ENCODE measurements at places on chromosomes 1 and 21.

GRCh38 chr1:90826834-90827233 is 109.7 kb upstream of the BARHL2 start:
- H3K4me1 ChIP-seq, result no peaks in the 10 kb centered on the region
- H3K4me3 ChIP-seq, result no peak overlapping the region
- H3K36me3 ChIP-seq, result no peaks in the 10 kb centered on the region
- DNase-seq, result no peak

DNA sequence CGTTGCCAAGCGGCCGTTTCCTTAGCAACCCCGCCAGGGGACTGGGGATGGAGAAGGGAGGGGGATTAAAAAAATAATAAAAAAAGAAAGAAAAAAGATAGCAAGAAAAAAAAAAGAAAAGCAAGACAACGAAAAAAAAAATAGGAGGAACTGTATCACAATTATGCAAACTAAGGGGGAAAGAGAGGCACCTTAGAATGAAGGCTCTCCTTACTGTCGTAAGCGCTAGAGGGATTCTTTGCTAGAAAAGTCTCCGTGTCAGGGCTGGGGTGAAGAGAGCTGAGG is 625 bp upstream of the NEGR1 start:
- H3K36me3 ChIP-seq, result no peaks in the 10 kb centered on the region
- no peaks in the 10 kb centered on the region for H3K4me1 ChIP-seq
- DNase-seq, result no peak

DNA sequence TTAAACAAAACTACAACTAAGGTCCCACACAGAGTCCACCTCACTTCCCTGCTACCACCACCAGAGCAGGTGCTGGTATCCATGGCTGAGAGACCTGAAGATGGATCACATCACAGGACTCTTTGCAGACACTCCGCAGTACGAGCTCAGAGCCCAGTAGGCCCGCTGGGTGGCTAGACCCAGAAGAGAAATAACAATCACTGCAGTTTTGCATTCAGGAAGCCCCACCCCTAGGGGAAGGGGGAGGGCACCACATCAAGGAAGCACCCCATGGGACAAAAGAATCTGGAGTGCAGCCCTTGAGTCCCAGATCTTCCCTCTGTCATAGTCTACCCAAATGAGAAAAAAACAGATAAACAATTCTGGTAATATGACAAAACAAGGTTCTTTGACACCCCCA is 56.9 kb downstream of the ZNF648 start:
- DNase-seq, result no peak
- no peak overlapping the region for H3K27ac ChIP-seq
- H3K4me1 ChIP-seq, result no peaks in the 10 kb centered on the region
- no peaks in the 10 kb centered on the region for H3K27me3 ChIP-seq

DNA sequence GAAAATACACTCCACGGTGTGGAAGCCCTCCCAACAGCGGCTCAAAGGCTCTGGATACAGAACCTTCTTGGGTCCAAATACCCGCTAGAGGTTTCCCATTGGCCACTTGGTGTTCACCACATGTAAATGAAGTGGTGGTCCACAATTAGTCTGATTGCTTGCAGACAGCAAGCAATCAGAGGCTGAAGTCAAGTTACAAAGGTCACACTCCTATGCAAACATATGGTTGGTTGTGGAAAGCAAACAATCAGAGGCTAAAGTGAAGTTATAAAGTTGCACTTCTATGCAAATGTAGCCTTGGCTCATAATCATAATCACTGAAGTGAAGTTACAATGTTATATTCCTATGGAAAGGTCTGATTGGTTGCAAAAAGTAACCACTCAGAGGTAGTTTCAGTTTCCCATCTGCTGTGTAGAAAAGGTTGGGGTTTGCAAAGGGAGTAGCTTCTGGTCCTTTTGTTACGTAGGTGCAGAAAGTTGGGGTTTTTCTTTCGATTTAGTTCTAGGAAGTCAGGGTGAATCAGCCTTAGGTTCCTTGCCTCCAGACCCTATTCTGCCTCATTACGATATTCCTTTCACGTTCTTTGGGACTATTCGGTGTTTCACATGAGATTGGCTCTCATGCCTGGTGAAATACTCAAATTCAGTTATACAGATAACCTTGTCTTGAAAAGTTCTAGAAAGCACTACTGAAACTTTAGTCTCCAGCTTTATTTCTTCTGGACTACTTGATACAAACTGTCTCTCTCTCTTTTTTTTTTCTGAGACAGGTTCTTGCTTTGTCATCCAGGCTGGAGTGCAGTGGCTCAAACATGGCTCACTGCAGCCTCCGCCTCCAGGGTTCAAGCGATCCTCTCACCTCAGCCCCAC is 36.7 kb upstream of the MTF2 start:
- no peaks in the 10 kb centered on the region for H3K27me3 ChIP-seq
- H3K27ac ChIP-seq, result peak overlapping the region; percentile 78
- peak; percentile 76 for DNase-seq
- no peaks in the 10 kb centered on the region for H3K36me3 ChIP-seq
- H3K4me1 ChIP-seq, result peaks cover 9% of the 10 kb centered on the region

DNA sequence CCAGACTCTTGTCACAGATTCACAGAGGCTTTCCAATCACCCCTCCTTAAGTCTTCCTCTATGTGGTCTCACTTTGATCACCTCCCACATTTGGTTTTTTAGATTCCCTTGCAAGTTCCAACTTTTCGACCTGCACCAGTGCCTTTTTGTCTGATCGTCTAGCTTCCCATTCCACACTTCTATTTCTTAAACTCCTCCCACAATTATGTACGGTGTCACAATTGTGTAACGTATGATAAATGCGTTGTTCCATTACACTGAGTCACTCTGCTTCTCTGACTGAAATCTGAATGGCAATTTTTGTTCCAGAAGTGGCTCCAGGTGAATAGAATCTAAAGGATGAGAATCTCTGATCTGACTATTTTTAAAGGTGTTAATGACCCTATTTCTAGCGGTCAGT is 320.1 kb downstream of the LMX1A start:
- H3K27me3 ChIP-seq, result no peaks in the 10 kb centered on the region
- no peak overlapping the region for H3K4me3 ChIP-seq
- no peaks in the 10 kb centered on the region for H3K36me3 ChIP-seq

- peaks cover 5% of the 10 kb centered on the region for H3K36me3 ChIP-seq
- H3K27ac ChIP-seq, result peak overlapping the region; percentile 83
- H3K4me1 ChIP-seq, result peaks cover 66% of the 10 kb centered on the region
- H3K4me3 ChIP-seq, result peak overlapping the region; percentile 65
- no peak for DNase-seq
These were observed 20.2 kb downstream of the LDLRAP1 start for GRCh38 chr1:25563330-25564215.

- no peaks in the 10 kb centered on the region for H3K36me3 ChIP-seq
- no peaks in the 10 kb centered on the region for H3K27me3 ChIP-seq
- no peak overlapping the region for H3K4me3 ChIP-seq
- no peak for DNase-seq
- H3K4me1 ChIP-seq, result peaks cover 10% of the 10 kb centered on the region
- H3K27ac ChIP-seq, result no peak overlapping the region
These were observed 5.2 kb downstream of the SELENON start for GRCh38 chr1:25804964-25805862.

DNA sequence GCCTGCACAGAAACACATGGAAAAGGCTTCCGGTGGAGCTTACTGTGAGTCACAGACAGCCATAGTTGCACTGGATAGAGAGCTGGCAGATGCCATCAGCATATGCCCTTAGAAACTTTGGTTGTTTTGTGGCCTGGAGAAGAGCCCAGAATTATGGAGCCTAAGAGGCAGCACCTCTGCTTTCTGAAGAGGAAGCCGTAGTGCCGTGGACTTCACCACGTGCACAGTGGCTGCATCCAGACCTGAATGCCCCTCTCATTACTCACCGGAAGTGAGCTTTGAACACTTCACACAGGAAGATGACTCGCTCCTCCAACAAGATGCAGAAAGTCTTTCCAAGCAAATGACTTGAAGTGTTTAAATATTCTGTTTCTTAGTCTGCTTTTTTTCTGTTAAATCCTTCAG is 28.4 kb downstream of the JUN start:
- no peak overlapping the region for H3K4me3 ChIP-seq
- peaks cover 27% of the 10 kb centered on the region for H3K4me1 ChIP-seq
- DNase-seq, result peak; percentile 9
- H3K36me3 ChIP-seq, result no peaks in the 10 kb centered on the region
- no peaks in the 10 kb centered on the region for H3K27me3 ChIP-seq

DNA sequence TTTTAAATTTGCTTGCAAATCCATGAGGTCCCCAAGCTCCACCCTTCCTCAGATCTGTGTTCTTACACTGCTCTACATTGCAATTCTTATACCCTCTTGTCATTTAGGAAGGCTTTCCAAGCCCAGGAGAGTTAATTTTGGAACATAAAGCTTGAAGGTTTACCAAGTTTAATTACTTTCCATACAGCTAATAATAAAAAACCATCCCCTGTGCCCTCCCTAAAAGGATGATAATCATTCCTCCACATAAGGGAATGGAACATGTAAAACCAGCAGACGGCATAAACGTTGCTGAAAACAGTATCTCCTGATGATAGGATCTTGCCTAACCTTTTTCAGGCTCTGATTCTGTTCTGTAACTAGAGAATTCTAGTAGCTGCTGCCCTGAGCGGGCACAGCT is 23.9 kb upstream of the SIPA1L2 start:
- no peaks in the 10 kb centered on the region for H3K36me3 ChIP-seq
- H3K4me1 ChIP-seq, result no peaks in the 10 kb centered on the region
- H3K27ac ChIP-seq, result no peak overlapping the region
- H3K4me3 ChIP-seq, result no peak overlapping the region
- no peaks in the 10 kb centered on the region for H3K27me3 ChIP-seq

DNA sequence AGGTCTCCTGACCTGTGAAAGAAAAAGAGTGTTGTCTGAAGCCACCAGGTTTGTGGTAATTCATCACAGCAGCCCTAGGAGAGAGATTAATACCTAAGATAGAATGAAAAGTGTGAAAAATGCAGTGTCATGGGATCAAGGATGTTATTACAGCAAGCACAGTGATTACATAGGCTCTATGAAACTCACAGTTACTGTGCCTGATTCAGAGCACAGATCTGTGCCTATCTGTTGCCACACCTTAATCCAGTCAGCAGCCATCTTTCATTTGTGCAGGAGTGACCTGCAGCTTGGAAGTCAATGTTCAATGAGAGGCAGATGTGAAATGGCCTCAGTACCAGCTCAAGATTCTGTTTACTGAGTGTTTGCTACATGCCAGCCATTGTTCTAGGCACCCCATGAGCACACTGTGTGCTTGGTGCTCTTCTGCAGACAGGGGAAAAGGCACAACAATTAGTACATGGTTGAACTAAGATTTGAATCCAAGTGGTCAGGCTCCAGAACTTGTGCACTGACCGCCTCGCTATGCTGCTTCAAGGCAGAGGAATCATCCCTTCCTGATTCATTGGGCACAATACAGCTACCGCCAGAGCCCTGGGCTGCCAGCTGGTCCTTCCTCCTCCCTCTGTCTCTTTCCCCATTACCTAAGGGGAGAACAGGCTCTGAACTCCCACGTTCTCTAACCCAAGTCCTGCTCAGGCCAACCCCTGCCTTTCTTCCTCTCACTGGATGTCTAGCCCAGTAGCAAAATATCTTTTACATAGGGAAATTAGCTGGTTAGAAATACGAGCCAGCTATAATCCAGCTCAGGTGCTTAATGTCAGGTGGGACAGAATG is 56.3 kb upstream of the NEK2 start:
- no peak overlapping the region for H3K27ac ChIP-seq
- H3K36me3 ChIP-seq, result no peaks in the 10 kb centered on the region
- no peaks in the 10 kb centered on the region for H3K4me1 ChIP-seq
- no peak for DNase-seq

- no peak overlapping the region for H3K27ac ChIP-seq
- H3K4me3 ChIP-seq, result no peak overlapping the region
- no peak for DNase-seq
- no peaks in the 10 kb centered on the region for H3K36me3 ChIP-seq
- no peaks in the 10 kb centered on the region for H3K4me1 ChIP-seq
- H3K27me3 ChIP-seq, result no peaks in the 10 kb centered on the region
These were observed 128.1 kb upstream of the CTTNBP2NL start for GRCh38 chr1:112267929-112268328.

- no peak for DNase-seq
- no peaks in the 10 kb centered on the region for H3K4me1 ChIP-seq
- H3K27me3 ChIP-seq, result no peaks in the 10 kb centered on the region
- H3K4me3 ChIP-seq, result no peak overlapping the region
- H3K27ac ChIP-seq, result no peak overlapping the region
These were observed 630.5 kb downstream of the SMYD3 start for GRCh38 chr1:245876586-245876985.

DNA sequence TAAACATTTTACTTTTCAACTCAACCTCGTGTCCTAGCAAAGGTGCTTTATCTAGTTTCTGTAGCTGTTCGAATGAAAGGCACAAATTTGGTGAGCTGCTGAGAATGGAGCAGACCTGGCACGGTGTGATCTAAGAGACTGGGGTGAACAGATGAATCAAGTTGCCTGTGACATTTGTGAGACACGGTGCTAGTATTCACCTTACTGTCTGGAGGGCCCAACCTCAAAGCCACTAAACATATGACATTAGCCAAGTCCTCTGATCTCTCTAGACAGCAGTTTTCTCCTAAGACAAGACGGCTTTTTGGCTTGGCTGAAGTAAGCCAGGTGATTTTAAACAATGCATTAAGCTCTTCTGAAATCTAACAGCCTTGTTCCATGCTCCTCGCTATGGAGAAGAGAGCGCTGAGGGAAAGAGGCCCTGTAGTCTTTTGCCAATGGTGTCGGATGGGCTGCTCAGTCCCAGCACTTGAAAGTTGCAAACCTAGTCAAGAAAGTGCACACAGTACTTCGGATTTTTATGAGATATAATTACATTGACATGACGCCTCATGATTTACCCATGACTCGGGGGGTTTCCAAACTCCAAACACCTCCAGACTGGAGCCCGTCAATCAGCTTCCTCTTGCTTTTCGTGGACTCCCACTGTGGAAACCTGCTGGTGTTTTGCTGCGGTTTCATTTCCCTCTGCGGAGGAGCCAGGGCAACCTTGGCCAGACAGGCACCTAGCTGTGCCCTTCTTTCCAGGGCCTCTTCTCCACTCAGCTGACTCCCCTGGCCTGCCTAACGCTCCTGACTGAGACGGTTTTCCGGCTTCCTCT is 794 bp upstream of the TOR3A start:
- H3K4me3 ChIP-seq, result peak overlapping the region; percentile 93
- no peak for DNase-seq
- H3K36me3 ChIP-seq, result no peaks in the 10 kb centered on the region
- H3K27ac ChIP-seq, result peak overlapping the region; percentile 76
- H3K4me1 ChIP-seq, result peaks cover 4% of the 10 kb centered on the region
- no peaks in the 10 kb centered on the region for H3K27me3 ChIP-seq

GRCh38 chr1:174991473-174991872 is 8.3 kb upstream of the CACYBP start:
- H3K4me3 ChIP-seq, result no peak overlapping the region
- no peaks in the 10 kb centered on the region for H3K27me3 ChIP-seq
- no peak overlapping the region for H3K27ac ChIP-seq
- H3K36me3 ChIP-seq, result no peaks in the 10 kb centered on the region
- H3K4me1 ChIP-seq, result peaks cover 10% of the 10 kb centered on the region
- no peak for DNase-seq

GRCh38 chr1:232551386-232551785 is 78.5 kb downstream of the SIPA1L2 start:
- no peaks in the 10 kb centered on the region for H3K27me3 ChIP-seq
- H3K4me1 ChIP-seq, result no peaks in the 10 kb centered on the region
- no peak for DNase-seq
- no peak overlapping the region for H3K4me3 ChIP-seq
- no peak overlapping the region for H3K27ac ChIP-seq
